ENCODE measurements at places on chromosomes 13 and 19.

- no peak for DNase-seq
Measured at GRCh38 chr13:77489566-77490337, 45.8 kb upstream of the SCEL start.

DNA sequence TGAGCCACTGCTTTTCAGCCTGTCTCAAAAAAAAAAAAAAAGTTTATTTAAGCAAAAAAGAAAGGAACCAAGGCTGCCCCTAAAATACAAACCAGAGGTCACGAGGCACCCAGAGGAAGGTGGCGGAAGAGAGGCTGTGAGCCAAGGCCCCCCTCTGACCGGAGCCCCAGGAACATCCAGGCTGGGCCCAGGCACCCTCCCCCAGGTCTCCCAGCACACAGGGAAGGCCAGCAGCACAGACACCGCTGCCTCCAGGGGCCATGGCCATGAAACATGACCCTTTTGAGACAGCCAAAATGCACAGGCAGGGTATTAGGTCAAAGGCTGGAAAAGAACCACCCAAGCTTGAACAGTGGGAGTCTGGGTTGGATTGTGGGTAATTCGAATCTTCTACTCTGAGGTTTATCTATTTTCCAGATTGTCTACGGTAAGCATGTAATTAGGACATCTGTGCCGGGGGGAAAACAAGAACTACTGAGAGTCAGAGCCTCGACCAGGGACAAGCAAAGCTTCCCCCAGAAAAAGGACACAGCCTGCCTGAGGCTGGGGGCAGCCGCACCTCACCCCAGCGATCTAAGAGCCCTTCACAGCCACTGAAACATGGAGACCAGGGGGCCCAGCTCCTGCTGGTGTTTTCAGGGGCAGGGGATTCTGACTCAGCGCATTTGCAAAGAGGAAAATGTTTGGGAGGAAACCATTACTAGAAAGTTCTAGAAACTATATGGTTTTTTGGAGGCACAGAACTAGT is 8.4 kb downstream of the PEX11G start:
- DNase-seq = no peak

- no peak for DNase-seq
Measured at GRCh38 chr19:10568062-10568825, 535 bp downstream of the CDKN2D start.

DNA sequence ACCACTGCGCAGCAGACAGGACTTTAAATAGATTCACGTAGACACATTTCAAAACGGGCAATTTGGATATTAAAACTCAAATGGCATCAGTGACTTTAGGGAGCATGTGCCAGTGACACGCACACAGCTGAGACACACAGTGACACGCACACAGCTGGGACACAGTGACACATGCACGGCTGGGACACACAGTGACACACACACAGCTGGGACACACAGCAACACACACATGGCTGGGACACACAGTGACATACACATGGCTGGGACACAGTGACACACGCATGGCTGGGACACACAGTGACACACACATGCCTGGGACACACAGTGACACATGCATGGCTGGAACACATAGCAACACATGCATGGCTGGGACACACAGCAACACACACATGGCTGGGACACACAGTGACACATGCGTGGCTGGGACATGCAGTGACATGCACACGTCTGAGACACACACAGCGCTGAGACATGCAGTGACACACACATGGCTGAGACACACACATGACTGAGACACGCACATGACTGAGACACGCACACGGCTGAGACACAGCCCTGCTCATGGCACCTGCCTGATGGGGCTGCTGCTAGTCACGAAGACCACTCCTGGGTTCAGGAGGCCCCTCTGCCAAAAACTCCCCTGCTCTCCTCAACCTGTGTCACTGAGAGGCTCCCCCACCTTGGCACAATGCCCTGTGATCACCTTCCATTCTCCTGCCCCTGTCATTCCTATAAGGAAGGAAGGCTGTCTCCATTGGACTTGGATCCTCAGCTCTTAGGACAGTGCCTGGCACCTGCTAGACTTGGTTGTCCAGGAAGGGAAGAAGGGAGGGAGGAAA is 52.5 kb downstream of the SOX1 start:
- DNase-seq = no peak

GRCh38 chr13:63938851-63939250 is 2523.2 kb upstream of the PCDH20 start:
- DNase-seq = no peak

GRCh38 chr13:59064042-59064441 is 1099.7 kb downstream of the DIAPH3 start:
- DNase-seq = no peak

DNA sequence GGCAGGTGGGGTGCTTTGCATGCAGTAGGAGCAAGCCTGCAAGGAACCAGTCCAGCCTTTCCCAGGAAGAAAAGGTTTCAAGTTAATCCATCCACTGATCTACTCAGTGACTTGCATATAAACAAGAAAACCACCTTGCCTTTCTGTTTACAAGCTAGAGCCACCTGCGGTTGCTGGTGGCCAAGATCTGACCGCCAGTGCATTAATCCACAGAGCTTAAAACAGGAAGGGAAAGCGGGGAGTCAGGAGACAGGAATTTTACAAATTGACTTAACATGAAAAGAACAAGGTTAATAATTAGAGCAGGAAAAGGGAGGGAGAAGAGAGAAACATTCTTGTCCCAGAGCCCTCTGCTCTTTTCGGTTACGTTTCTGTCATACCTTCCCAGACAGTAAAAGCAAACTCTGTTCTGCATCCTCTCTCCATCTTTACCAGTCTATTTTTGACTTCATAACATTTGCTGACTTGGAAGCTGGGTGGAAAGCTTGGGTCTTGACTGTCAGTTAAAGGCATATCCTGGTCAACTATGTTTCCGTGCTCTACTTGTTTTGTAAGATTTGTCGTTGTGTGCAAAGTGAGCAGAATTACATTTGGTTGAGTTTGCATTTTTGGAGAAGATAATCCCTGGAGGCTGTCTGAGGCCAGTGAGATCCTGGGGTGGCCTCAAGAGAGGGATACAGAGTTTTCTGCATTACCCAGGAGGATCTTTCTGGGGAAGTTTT is 760.6 kb downstream of the EFNB2 start:
- no peak for DNase-seq

DNA sequence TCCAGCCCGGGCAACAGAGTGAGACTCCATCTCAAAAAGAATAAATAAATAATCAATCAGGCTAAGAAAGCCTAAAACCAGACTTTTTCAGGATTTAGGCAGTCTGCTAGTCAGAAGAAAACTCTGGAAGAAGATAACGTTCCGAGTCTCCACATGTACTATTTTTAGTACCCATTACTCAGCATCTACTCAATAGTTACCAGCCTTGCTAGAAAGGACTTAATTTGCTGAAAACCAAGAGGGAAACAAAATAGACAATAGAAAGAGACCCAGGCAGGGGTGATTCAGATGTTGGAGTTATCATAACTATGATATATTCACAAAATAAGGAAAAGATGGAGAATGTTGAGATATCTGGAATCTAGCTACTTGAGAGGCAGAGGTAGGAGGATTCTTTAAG is 3.6 kb upstream of the LIN7B start:
- no peak for DNase-seq

DNA sequence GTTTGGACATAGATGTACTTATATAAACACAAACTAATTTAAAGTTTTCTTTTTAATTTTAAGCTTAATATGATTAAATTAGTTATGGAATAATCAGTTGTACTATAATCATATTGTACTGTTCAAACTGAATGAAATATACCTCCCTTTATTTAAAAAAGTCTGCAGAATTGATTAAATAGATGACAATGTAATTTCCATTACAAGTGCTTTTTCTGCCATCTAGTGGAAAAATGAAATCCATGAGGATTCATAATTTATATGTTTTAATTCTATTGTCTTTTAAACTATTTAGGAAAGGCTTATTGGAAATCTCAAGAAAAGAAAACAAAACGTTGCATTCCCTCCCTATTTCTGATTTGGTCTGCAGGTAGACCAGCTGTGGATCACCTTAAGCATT is 30.9 kb downstream of the MZT1 start:
- no peak for DNase-seq
